Activated CD8-positive, alpha-beta memory T cell treated with anti-CD3 and anti-CD28 coated beads, Interleukin-2, amount 50 U/mL, for 4 hours (primary cell): ENCODE measurements at places on chromosomes 7 and 10.

GRCh38 chr7:68224041-68224741 lies 1227.6 kb downstream of the TYW1 start:
- no peak for DNase-seq

GRCh38 chr7:37920305-37920848 lies at the start of gene EPDR1:
EPDR1 (plus strand) TSS chr7:37920640; CDS start chr7:37920940, 300 bp downstream.
- no peak for DNase-seq

- DNase-seq, result no peak
Observed at GRCh38 chr10:127047878-127048238, 142.6 kb downstream of the DOCK1 start.

DNA sequence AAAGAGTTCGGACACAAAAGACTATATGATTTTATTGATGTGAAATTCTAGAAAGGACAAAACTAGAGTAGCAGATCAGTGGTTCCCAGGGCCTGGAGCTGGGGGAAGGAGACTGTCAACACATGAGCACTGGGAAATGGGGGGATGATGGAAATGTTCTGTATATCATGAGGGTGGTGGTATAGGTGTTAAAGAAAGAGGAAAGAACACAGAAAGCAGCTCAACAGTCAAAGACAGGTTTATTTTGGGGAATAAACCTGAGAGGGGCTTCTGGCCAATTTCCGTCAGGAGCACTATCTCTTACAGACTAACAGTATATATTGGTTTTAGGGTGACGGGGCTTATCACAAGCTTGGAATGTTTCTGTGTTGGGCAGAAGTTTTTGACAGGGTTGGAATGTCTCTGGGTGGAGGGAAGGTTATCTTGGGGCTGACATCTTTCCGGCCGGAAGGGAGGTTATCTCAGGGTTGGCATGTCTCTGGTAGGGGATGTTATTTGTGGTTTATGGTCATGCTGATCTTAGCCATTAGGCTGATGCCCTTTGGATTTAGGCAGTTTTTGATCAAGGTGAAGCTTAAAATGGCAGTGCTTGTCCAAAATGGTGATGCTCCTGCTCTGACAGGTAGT lies 254.6 kb upstream of the NRP1 start:
- DNase-seq, result no peak

DNA sequence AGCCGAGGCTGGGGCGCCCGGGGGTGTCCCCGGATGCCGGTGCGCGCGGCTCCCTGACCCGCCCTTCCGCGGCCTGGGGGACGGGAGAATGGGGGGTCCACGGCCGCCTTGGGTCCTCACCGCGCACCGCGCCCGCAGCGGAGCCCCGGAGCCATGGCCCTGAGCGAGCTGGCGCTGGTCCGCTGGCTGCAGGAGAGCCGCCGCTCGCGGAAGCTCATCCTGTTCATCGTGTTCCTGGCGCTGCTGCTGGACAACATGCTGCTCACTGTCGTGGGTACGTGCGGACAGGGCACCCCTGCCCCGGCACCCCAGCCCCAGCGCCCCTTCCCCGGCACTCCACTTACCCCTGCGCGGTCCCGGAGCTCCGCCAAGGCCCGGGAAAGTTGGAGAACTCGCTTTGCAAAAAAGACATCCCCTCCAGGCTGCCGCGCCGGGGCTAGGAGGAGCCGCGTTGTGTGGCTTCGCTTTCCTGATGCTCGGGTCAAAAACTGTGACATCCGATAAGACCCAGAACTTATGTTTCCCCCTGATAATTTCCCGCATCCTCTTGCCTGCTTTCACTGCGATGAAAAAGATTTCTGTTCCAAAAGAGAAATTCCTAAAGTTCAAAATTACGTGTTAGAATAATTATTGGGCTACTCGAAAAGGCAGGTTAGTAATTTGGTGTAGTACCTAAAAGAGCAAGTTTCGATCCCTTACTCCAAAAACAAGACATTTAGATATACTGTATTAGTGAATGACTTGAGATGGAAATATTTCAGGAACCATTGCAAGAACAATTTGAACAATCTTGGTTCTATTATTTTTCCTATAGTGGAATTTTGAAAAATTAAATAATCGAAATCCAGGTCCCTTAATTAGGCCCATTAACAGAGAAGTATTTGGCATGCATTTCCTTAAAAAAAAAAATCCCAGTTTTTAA lies 888 bp downstream of the SLC18A2 start:
- DNase-seq, result no peak

DNA sequence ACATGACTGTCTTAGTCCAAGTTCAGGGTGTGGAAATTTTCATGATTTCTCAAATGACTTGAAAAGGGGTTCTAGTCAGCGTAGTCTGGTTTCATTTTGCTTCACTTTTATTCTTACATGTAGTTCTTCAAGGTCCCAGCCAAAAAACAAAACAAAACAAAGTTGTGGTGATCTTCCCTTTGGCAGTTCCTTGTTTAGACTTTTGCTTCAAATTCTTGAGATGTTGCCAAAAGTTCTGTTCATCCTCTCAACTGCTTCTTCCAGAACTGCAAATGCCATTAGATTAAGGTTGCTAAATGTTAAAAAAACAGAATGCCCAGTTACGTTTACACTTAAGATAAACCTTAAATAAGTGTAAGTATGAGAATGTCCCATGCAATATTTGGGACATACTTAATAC lies 370.8 kb upstream of the LRRTM3 start:
- DNase-seq, result no peak

DNA sequence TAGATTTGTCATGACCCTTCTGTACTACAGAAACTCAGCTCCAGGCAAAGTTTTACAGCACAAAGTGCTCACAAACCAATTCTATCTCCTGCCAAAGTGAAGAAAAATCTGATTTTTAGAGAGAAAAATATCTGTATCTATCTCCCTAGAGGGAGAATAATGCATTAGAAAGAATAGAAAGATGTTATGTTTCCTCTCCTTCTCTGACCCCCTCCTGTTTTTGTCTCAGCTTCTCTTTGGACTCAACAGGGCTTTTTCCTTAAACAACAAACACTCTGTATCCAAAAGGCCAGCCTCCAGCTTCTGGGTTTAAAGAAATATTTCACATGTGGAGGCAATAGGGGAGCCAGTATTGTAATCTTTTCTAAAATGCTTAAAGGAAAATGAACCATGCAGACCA lies 627.4 kb downstream of the REEP3 start:
- no peak for DNase-seq

DNA sequence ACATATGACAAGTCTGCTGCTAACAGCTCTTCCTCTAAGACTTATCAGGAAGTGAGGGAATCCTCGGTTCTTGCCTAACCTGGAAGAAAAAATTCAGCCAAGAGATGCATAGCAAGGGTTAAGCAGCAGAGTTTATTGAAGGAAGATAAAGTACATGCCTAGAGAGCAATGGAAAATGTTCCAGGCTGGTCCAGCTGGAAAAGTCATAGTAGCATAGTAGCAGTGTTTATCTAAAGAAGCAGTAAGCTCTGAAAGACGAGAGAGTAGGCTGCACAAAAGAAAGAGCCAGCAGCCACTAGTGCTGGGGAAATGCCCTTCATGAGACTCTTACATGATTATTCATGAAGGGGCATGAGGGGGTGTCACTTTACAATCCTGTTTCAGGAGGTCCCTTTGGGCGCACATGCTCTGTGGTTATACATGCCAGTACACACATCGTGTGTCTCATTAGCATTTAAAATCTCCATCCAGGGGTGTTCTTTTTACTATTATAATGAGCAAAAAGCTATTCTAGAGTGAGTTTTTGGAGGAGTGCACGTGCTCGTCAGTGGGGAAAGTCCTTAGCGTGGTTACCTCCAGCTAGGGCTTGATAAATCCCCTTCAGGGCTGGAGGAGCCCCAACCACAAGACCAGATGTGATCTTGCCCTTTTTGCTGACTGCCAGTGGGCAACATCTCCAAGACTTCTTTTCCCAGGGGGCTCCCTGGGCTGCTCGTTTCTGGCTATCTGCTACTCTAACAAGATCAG lies 716.1 kb downstream of the PARD3 start:
- DNase-seq, result no peak

DNA sequence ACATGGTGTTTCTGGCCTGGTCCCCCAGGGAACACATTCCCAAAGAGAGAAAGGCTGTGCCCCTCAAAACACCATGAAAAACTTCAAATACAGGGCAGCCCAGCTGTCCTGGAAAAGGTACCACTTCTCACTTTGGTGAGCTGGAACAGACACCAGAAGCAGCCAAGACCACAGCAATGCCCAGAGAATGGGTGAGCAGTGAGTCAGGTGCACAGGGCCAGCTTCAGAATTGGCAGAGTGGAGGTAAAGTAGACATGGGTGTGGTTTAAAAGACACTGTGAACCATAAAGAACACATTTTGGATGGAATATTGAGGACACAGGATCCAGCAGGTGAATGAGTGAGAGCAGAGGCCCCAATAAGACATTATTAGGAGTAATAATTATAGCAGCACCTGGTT lies 51.3 kb downstream of the FAM13C start:
- no peak for DNase-seq

DNA sequence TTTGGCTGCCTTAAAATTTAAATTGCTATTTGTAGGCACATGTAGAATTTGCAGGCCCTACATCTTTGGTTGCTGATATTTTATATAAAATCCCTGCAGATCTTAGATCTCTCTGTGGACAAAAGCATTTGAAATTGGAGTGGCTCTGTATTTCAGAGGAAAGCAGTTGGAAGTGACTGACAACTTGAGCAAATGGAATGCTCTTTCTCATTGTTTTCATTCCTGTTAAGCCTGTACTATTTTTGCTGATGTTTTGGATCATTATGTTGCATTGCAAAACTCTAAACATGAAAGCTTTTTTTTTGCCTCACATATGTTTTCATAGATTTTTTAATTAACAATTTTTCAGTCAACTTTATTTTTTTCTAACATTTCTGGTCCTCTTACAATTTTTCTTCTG lies 251.2 kb upstream of the MDFIC start:
- DNase-seq, result no peak

- no peak for DNase-seq
Observed at GRCh38 chr7:17211307-17211836, 87.1 kb upstream of the AHR start.

- no peak for DNase-seq
Observed at GRCh38 chr10:58956926-58957325, 219.5 kb upstream of the PHYHIPL start.

DNA sequence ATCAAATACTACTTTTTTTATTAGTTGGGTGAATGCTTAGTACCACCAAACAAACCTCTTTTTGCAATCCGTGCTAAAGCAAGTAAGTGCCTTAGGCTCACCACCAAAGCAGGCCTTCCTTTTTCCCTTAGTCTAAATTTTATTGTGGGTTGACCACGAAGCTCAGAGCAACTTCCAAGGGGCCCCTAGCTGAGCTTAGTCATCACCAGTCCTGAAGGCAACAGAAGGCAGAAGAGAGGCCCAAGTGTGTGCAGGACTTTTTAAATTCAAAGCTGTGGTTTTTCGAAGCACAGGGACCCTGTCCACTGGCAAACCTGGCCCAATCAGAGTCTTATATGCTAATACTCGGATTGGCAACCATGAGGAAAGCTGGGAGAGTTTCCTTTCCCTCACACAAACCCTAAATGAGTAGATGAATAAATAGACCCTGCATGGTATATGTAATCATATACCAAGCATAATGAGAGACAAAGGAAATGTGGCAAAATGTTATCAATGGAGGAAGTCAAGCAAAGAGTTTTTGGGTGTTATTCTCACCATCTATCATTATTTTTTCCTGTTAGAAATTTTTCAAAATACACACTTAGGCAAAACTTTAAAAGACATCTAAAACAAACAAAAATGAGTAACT lies 453.2 kb upstream of the GALNT17 start:
- no peak for DNase-seq

DNA sequence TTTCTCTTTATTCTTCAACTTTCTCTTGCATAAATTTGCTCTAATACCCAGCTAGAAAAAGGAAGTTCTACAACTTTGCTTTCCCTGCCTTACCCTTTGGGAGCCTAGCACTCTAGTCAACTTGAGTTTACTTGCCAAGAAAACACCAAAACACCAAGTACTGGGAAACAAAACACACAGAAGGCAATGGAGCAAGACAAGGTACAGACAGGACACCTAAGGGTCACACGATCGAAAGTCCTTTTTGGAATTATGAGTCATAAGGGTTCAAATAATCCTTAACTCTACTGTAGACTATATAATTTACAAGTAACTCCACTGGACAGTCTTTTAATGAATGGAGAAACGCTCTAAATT lies 42.6 kb upstream of the ANAPC16 start:
- DNase-seq, result no peak

DNA sequence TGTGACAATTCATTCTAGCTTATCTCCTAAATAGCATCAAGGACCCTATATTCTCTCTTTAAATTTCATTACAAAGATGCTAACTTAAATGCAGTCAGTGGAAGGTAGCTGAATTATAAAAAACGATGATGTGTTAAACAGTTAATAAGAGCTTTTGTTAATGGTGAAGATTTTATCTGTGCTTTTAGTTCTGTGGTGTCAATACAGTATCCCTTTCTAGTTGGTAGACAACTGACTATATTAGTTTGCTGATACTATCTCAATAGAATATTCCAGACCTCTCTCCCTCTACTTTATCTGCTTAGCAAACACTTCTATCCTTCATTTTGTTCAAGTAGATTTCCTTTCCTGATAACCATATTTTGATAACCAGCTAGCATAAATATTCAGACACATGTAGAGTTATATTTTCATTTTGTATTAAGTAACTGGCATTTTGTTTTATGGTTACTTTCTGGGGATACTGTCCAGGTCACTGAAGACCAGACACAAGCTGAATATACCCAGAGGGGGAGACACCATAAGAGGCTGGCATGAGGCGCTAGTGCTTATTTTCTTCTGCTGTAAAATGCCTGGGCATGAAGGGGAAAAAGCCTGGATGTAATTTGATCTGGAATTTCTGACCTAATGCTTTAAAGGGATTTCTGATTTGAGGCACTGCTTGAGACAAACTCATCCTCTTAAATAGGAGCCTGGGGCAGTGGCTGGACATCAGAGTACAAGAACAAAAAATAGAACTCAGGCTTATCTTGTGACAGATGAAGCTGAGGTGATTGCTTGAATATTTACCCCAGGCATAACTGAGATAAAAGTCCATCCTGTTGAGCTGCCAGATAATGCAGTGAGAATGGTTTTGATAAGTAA lies 197.5 kb downstream of the MALRD1 start:
- no peak for DNase-seq

DNA sequence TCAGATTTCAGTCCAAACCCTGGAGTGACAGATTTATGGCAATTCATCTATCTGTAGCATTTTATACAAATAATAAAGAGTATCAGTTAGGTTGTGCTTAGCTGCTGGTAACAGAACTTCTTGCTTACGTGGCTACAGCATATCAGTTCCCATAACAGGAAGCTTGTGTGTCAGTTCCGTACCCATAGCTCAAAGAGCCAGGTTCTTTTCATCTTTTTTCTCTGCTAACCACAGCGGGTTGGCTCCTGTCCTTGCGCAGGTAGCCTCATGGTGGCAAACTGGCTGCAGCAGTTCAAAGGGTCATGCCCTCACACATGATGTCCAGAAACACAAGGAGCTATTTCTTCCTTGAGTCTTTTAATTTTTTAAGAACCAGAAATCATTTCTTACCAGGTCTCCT lies 1041.8 kb downstream of the GATA3 start:
- peak; percentile 19 for DNase-seq

GRCh38 chr10:114026189-114027040 lies 17.3 kb upstream of the ADRB1 start:
- no peak for DNase-seq

DNA sequence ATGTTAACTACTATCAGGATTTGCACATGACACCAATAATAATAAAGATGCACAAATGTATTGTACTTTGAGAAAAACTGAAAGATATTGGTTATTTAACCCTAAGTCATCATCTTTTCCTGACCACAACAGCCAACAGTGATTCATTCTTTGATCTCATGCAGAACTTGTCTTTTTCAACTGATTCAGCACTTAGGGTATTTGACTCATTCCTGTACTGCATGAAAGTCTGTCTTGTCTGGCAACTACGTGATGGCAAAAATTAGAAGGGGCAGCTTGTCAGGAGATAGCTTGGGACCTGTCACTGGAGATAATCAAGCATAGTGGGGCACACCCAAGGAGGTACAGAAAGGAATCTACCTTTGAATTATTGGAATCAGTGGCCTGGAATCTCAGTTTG lies 77.8 kb upstream of the LRRC17 start:
- no peak for DNase-seq
